Gastroesophageal sphincter (tissue), 4 donors: ENCODE measurements at places on chromosomes 3 and 15. TPM values are rescaled to one million over a fixed set of nuclear protein-coding genes. Genes with fewer than 3 reads are reported as not detected.

The ARPIN gene
- total RNA-seq = 25.4 TPM

The SPATA12 gene
- not detected for total RNA-seq

The SLC9C1 gene
- not detected for total RNA-seq

The NKIRAS1 gene
- total RNA-seq = 29.9 TPM

The EPHA6 gene
- total RNA-seq = 3.3 TPM

The TMEM207 gene
- total RNA-seq = not detected

The ESYT3 gene
- 1.9 TPM for total RNA-seq

The CCR9 gene
- total RNA-seq = not detected

The ZBTB11 gene
- 32.7 TPM for total RNA-seq

The THAP10 gene
- 3.3 TPM for total RNA-seq

DNA sequence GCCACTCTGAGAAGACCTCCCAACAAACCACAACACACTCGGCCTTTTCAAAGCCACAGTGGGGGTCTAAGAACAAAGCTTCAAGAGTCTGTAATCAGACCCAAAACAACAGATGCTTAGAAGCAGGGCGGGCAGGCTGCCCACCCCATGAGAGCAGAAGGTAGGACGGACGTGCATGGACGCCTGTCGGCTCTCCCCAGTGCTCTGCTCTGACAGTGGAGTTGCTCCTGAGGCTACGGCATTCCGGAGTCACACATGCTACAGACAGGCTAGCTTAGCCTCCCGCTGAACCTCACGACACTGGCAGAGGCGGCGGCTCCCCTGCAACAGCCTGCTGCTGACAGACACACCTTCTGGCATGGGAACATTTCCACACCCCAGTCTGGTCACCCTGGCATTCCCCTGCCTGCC, 33.5 kb downstream of the SLCO2A1 start:
- ATAC-seq = no peak

- ATAC-seq = no peak
Observed at GRCh38 chr15:40958146-40958545, 4.9 kb downstream of the CHAC1 start.

GRCh38 chr3:124714223-124714853, 15.9 kb upstream of the UMPS start:
- ATAC-seq = peak; percentile 60

DNA sequence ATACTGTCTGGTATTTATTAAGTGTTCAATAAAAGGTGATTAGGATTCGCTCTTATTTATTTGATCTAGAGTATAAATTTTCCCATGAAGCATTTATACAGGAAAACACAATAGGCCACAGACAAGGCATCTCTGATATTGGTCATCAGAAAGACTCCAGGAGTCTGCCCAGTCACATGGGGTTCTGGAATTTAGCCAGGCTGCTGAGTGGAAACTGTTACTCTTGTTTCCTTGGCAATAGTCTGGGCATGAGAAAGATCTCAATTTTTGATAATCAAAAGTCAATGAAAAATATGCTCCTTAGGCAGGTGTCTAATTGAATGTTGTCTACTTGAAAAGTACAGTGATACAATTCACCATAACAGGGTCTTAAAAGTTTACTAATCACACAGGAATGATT, 161.2 kb downstream of the FRMD5 start:
- ATAC-seq = no peak

- peak; percentile 83 for ATAC-seq
Observed at GRCh38 chr15:65245096-65245856, 34.0 kb upstream of the CILP start.

DNA sequence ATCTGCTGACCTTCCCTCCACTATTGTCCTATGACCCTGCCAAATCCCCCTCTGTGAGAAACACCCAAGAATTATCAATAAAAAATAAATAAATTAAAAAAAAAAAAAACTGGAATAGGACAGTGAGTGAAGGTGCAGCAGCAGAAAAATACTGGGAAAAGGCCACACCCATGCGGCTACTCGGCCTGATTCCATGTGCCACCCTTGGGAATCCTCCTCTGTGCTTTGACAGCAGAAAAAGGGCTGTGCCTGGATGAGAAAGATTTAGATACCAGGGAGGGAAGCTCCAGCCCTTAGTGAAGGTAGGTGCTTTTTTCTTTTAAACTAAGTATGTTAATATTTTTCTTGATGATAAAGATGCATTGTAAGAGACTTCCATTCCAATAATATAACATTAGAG, 107.8 kb downstream of the CTNNB1 start:
- ATAC-seq = no peak

DNA sequence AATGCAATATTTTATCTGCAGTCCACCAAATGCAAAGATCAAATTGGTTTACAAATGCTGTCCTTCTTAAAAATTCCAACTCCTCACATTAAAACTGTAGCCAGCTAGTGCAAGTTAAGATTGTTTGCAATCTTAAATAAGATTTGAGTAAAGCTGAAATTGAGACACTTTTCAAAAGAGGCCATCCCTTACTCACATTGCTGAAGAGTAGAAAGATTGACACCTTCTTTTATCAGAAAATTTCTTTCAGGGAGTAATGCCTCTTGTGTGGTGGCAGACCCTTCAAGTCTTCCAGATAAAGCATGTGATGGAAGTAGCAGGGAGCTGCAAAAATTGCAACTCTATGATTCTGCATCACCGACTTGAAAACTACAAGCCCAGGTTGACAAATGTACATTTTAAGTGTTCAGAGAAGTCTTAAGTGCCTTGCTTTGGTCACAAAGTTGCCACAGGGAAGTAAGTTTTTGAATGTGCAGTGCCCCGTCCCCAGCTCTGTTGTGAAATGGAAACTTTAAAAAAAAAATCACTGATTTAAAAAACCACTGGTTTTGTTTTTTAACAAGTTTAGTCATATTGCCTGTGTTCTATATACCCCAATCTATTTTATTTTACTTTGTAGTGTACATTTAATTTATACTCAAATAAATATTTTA, 12.6 kb downstream of the CD86 start:
- no peak for ATAC-seq

GRCh38 chr3:131608741-131609140, 106.0 kb upstream of the MRPL3 start:
- ATAC-seq = no peak

GRCh38 chr3:23663246-23663645, 142.5 kb upstream of the UBE2E1 start:
- no peak for ATAC-seq

- ATAC-seq = no peak
Observed at GRCh38 chr3:99938270-99938911, 120.7 kb downstream of the CMSS1 start.

GRCh38 chr3:113165841-113166240, 45.5 kb upstream of the BOC start:
- peak; percentile 52 for ATAC-seq

DNA sequence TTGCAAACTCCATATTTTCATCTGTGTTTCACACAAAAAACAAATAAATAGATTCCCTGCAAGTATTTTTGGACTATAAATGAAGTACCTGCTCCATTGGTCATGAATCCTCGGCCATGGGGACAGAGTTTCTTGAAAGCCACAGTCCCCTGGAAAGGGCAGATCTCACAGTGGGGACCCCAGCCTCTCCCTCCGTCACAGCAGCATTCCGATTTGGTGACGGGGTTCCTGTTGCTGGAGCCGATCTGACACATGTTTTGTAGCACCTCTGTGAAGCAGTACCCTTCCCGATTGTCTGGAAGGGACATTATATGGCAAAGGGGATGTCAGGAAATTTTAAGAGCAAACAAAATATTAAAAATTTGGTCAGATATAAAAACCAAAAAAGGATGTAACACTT, 96.2 kb downstream of the DUT start:
- ATAC-seq = no peak

DNA sequence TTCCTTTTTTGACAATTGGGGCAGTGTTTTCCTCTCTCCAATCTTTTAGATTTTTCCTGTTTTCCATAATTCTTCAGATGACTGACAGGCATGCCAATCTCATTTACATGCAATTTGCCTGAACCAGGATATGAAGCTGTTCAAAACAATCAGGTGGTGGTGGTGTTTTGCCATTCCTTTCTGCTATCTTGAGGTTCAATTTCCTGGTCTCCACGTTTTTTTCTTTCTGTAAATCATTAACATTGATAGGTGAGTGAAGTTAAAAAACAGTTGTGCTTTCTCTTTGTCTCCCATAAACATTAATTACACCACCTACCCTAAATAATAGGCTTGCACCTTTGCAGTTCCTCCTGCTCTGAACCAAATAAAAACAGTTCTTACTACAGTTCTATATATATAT, 49.1 kb downstream of the C2CD4A start:
- ATAC-seq = no peak

DNA sequence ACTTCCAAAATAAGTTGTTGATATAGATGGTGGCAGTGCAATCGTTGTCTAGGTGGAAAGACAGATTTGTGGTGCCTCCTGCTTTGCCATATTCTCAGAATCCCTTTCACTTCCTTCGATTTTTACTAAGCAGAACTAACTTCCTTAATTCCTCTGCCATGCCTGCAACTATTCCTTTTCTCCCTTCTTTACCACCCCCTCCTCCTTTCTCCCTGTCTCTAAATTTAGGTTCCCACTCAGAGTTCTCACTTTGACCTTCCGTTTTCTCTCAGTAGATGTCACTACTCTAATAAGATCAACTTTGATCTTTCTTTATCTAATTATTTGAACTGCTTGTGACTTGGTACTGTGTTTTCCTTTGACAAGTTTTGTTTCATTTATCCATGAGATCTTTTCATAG, 351.2 kb downstream of the LPP start:
- no peak for ATAC-seq

GRCh38 chr15:85618956-85619491, 175.7 kb downstream of the KLHL25 start:
- peak; percentile 86 for ATAC-seq
